ENCODE measurements at places on chromosomes 11 and 22.

- no peak for DNase-seq
Measured at GRCh38 chr11:34160049-34160721, 54.8 kb downstream of the NAT10 start.

GRCh38 chr11:97140885-97141494, 751.2 kb downstream of the JRKL start:
- DNase-seq: no peak

GRCh38 chr11:17736579-17736893, 2.0 kb downstream of the KCNC1 start:
- DNase-seq: no peak

GRCh38 chr11:131025020-131025419, 108.7 kb upstream of the SNX19 start:
- DNase-seq: no peak

DNA sequence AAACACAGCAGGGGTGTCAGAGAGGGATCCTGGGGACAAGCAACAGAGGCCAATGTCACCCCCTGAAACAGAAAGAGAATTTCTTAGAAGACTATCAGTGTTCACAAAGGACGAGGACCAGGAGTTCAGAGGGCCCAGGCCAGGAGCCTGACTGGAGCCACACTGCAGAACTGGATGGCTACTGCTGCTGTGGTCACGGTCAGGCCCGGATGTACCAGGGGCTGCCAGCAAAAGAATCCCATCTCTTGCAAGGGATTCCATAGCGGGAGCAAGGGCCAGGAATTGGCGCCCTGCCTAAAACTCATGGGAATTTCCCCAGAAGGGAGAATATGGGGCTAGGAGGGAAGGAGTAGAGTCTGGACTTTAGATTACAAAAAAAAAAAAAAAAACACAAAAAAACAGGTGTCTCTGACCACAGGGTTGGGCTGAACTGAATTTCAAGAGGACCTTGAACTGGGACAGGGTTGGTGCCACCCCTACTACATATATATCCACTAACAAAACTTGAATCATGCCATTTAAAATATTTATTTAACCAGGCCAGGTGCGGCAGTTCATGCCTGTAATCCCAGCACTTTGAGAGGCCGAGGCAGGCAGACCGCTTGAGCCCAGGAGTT, 15.7 kb upstream of the KCTD14 start:
- DNase-seq: no peak

GRCh38 chr11:65398362-65398910, 12.0 kb downstream of the FRMD8 start:
- no peak for DNase-seq

DNA sequence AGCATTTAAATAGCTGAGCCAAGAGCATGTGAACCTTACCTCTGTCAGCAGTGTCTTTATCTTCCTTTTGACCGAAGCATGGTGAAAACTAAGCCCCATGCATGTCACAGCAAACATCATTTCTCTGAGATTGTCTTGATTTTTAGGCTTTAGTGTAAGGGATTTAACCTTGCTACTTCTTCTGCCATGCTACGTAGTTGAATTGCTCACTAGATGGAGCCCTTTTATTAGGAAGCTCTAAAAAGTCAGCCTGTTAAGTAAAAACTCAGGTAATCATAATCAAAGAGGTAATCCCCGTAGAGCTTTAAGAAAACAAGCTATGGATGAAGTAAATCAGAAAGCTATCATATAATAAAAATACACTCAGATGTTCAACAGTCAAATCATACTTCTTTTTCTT, 149.5 kb downstream of the PGR start:
- no peak for DNase-seq

GRCh38 chr11:43835104-43835503, 45.5 kb upstream of the ALKBH3 start:
- no peak for DNase-seq

DNA sequence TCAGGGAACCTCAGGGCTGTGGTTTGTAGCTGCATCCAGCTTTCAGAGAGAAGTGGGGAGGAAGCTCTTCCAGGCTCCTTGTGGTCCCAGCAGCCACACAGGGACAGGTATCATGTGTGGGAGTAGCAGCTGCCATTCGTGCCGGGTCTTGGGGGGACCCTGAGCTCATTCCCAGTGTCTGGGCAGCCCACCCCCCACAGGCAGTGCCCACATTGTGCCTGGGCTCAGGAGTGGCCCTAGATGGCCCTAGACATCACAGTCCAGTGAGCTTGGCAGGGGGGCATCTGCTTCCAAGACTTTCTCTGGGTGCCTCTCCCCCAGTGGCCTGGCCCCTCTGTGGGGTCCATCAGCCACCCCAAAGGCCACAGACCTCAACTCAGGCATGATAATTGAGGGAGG, 619.7 kb downstream of the BRD1 start:
- no peak for DNase-seq

DNA sequence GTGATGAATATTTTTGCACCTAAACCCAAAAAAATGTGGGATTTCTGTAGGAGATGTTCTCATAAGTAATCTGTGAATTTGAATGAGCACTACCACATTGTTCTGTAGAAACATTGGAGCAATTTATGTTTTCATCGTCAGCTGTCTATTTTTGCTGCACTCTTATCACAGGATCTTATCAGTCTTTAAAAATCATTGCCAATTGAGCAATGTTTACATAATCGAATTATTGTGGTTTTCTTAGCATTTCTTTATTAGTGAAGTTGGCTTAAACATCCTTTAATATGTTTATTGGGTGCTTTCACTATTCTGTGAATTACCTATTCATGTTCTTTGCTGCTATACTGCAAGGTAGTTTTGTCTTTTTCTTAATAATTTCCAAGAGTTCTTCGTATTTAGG, 37.8 kb downstream of the C11orf96 start:
- no peak for DNase-seq

DNA sequence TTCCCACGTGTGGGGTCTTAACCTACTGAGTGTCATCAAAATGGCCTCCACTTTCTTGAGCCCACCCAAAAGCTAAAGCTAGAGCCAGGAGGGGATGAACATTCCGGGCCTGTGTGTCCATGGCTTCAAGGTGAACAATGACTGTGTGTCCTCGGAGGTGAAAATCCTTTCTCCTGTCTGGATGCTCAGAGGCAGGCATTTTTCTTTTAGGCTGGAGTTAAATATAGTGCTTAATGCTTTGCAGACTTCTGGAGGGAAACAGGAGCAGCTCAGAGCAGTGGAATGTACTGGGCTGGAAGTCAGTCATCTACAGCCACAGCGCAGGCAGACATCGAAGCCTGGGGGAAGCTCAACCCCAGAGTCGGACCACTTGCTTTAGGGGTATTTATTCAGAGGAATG, 68.6 kb upstream of the TMEM45B start:
- DNase-seq: no peak

DNA sequence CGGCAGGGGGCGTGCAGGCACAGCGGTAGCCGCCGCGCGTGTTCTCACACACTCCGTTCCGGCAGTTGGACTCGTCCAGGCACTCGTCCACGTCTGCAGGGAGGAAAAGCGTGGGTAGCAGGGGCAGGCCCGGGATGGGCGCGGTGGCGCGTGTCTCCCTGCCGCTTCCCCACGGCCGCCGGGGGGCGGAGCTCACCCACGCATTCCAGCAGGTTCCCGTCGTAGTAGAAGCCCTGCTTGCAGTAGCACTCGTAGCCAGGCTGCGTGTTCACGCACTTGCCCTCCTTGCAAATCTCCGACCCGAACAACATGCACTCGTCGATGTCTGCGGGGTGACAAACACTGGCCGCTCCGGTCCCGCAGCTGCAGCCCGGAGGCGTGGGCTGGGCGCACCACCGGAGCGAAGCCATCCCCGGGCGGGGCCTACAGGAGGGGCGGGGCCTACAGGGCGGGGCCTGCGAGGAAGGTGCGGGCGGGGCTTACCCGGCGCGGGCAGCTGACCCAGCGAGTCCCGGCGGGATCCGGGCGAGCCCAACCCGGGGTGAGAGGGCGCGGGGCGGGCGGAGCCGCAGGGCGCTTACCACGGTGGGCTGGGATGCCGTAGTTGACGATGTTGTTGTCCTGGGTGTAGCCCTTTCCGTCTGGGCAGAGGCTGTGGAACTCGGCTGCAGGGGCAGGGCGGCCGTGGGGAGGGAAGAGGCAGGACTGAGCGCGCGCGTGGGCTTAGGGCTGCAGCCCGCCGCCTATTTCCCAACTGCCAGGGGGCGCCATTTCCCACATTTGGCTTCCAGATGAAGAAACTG, 15.6 kb downstream of the SCYL1 start:
- DNase-seq: peak; percentile 75

GRCh38 chr11:125313271-125314219, 149.0 kb downstream of the PKNOX2 start:
- DNase-seq: no peak

DNA sequence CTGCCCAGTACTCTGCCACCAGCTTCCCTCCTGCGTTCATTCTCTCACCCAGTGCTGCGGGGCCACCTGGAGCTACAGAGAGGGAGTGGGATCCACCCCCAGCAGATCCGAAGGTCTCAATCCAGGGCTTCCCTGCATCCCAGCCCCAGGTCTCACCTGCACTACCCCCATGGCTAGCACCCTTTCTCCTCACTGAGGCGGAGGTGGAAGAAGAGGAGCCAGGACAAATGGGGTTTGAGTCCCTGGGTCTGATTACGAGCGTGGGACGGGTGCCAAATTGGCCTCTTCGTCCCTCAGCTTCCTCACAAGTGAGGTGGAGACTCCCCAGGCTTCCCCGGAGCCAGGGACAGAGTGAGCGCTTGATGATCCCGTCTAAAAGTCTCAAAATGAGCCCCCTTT, 64.2 kb downstream of the NFAM1 start:
- DNase-seq: no peak

DNA sequence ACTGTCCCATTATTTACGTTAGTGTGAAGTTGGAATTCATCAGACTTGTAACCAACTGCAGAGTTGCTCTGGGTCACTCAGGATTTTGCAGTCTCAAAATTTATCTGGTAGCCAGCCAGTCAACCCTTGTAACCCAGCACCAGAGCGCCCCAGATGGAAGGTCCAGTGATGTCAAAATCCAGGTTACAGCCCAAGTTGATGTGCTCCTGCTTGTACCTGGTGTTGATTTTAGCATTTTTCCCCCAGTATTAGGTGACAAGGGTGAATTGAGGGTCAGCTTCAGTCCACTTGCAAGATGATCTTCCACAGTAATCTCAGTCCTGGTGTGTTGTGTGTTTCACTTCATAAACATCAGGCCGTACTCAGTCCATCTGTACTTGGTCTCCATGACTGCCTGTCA, 7.5 kb downstream of the TIMM10B start:
- DNase-seq: no peak

- DNase-seq: no peak
Measured at GRCh38 chr11:67434395-67434881, 3.0 kb downstream of the PTPRCAP start.

- DNase-seq: no peak
Measured at GRCh38 chr11:117074119-117074518, 24.1 kb downstream of the SIK3 start.

DNA sequence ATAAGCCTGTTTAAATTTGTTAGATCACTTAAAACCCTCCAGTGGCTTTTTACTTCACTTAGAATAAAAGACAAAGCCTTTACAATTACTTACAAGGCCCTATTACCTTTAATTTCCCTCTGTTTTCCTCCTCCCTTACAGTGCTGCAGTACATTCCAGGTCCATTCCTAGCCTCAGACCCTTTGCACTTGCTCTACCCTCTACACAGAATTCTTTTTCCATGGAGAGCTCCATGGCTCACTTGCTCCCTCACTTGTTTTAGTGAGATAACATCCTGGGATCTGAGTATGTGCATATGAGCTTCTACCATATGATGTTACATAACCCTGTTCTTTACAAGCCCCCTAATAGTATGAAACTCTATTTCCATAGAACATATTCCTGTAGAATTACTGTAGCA, 24.4 kb downstream of the ZNF214 start:
- DNase-seq: no peak

GRCh38 chr11:118608360-118609227, 1.2 kb downstream of the PHLDB1 start:
- peak; percentile 52 for DNase-seq

All from activated CD4-positive, alpha-beta T cell treated with anti-CD3 and anti-CD28 coated beads, Interleukin-2, amount 50 U/mL, for 24 hours (primary cell).